ENCODE measurements at places on chromosomes 5 and 9.
A peak's percentile ranks its signal among the peaks of the same experiment; 100 is the strongest.

DNA sequence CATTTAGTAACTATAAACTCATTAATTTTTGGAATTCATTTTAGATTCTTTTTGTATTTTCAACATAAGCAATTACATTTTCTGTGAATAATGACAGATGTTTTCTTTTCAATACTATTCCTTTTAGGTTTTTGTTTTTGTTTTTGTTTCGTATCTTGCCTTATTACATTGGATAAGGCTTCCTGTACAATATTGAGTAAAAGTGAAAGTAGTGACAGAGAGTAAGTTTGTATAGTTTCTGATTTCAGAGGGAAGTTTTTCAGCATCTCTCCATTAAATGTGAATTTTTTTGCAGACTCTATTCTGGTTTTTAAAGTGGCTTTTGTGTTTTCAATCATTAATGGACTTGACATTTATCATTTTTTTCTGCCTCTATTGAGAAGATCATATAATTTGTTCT lies 12.8 kb upstream of the CAMK4 start:
- no peak for DNase-seq

- DNase-seq = no peak
These were observed 18.1 kb downstream of the CNTFR start for GRCh38 chr9:34571481-34571810.

- DNase-seq = no peak
These were observed 448.4 kb downstream of the PSAT1 start for GRCh38 chr9:78745331-78745730.

DNA sequence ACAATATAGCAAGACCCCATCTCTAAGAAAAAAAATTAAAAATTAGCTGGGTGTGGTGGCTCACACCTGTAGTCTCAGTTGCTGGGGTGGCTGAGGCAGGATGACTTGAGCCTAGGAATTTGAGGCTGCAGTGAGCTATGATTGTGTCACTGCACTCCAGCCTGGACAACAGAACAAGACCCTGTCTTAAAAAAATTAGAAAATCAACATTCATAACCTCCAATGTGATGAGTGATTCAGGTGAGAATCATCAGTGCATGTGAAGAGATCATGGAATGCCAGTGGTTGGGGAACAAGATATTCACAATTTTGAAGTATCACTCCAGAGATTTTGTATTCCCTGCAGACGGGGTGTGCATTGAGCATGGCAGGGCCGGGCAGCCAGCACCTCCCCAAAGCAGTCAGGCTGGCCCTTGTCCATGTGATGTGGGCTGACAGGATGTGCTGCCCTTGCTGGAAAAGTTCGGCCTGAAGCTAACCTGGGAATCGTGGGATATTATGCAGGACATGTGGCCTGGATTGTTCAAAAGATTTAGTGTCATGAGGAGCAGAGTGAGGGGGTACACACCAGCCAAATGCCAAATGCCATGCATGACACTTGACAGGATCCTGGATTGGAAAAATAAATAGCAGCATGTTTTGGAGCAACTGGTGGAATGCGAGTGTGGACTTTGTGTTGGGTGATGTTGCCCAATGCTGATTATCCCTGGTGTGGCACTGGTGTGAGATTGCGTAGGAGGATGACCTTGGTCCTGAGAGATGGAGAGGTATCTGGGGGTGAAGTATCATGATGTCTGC lies 189.0 kb downstream of the RGS3 start:
- peak; percentile 43 for DNase-seq

DNA sequence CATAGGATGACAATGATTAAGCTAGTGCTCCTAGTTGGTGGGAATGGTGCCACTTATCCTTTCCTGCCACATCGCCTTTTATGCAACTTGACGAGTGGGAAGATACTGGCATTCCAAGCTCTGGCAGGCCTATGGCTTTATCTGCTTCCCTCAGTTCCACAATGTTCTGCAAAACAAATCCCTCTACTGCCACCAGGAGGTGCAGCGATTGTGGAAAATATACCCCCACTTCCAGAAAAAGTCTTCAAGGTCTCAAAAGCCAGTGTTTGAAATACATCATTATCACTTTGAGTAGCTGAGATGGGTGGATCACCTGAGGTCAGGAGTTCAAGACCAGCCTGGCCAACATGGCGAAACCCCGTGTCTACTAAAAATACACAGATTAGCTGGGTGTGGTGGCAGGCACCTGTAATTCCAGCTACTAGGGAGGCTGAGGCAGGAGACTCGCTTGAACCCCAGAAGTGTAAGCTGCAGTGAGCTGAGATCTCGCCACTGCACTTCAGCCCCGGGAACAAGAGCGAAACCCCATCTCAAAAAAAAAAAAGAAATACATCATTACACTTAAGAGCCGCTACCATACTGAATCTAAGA lies 3.4 kb downstream of the CLINT1 start:
- no peak for DNase-seq

DNA sequence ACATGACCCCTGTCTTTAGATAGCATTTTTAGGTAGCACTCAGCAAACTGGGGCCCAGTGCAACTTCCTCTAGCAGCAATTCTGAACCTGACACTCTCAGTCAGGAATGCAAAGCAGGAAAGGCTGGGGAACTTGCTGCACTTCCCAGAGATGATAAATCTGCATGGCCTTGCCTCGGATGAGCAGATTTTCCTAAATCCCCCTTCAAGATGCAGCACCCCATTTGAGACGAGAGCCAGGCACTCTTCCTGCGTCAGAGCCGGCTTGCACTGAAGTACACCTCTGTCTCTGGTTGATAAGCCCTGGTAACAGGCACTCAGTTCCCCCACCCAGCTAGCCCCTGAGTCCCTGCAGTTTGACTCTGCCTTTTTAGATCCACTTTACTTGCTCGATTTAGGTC lies 296.7 kb upstream of the PANK3 start:
- DNase-seq = no peak

GRCh38 chr9:126591083-126591482 lies 22.6 kb upstream of the LMX1B start:
- no peak for DNase-seq

- no peak for DNase-seq
These were observed 8.9 kb downstream of the LARS1 start for GRCh38 chr5:146173597-146173996.

DNA sequence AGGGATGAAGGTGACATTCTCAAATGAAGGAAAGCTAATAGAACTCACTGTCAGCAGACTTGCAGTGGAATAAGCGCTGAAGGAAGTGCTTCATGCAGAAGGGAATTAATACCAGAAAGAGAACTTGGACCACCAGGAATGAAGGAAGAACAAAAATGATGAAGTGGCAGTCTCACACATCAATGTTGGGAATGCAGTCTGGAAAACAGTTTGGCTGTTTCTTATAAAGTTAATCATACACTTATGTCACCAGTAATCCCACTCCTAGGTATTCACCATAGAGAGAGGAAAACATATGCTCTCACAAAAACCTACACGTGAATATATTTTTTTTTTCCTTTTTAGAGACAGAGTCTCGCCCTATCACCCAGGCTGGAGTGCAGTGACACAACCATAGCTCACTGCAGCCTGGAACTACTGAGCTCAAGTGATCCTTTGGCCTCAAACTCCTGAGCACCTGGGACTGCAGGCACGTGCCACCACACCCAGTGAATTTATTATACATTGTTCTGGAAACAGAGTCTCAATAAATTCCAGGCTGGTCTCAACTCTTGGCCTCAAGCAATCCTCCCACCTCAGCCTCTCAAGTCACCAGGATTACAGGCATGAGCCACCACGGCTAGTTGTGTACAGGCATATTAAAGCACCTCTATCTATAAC lies 81.2 kb downstream of the ROR2 start:
- DNase-seq = no peak

DNA sequence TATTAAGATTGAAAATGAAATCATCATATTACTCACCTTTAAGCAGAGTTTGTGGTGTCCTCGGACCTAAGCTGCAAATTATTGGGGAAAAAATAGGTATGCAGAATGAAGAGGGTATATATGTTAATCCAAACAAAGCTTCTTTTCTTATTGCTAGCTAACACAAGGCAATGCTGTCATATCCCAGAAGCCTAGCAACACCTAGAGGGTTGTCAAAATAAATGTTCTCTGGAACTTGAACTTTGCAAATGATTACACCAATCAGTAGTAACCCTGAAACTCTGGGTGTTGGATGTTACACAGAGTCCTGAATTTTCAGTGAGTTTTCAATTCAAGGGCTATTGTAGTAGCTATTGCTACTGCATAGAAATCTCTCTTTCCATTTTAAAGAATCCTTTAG lies at the start of gene C6:
Gene C6 (minus strand): TSS at position 193 of the 400 bp plus-strand sequence. CDS start 10,302 bp downstream, outside the sequence.
- no peak for DNase-seq

GRCh38 chr5:73947906-73948640 lies 322.1 kb downstream of the ARHGEF28 start:
- no peak for DNase-seq

DNA sequence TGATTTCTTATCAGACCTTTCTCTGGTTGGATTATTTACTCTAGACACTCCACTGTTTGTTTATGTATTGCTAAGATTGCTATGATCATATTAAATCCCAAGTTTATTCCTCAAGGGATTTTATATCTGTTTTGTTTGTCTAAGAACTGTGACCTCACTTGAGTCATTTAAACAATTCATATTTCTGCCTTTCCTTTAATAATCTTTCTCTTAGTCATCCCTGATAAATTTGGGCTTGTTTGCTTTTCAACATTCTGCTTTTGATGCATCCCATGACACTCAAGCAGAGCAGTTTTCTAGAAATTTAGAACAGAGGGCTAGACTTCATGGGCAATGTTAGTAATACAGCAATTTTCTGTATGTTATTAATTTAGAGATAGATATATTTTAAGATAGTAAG lies 231.6 kb upstream of the TNC start:
- no peak for DNase-seq

GRCh38 chr5:52840277-52841050 lies 52.7 kb downstream of the ITGA1 start:
- no peak for DNase-seq

DNA sequence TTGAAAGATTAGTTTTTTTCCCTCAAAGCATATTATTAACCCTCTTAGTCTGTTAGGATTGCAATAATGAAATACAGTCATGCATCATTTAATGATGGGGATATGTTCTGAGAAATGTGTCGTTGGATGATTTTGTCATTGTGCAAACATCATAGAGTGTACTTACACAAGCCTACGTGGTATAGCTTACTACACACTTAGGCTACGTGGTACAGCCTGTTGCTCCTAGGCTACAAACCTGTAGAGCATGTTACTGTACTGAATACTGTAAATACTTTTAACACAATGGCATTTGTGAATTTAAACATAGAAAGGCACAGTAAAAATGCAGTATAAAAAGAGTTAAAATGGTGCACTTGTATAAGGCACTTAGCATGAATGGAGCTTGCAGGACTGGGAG lies 132.7 kb downstream of the PDE8B start:
- DNase-seq = no peak

DNA sequence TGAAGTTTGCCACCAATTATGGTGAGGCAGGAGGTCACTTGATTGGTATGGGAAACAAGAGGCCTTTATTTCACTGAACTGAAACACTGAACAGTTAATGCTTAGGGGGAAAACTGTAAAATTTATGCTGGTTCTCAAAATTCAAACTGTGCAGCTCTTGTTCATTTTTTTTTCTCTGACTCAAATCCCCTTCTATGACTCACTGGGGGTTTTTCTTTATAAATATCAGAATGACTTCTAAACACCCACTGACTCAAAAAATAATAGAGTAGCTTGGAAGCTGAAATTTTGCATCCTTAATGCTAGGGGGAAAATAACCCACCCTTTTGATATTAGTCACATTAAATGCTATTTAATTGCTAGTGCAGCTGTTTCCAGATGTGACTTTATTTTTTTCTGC lies 24.1 kb upstream of the OTP start:
- no peak for DNase-seq

DNA sequence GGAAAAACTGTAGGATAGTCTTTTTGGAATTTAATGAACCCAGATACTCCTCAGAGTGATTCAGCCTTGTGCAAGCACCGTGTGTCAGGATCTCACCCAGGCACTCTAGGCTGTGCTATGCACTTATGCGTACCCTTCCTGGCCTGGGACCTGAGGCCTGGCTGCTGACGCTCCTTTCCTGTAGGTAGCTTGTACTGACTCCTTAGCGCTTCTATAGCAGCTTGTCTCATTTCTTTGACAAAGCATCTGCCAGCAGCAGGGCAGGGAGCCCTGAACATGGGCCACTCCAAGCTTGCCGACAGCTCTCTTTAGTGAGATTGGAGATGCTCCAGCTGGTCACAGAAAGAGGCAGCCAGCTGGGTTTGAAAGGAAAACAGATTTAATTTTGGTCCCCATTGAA lies 147.3 kb downstream of the SGCD start:
- no peak for DNase-seq

Measured in activated CD8-positive, alpha-beta memory T cell treated with anti-CD3 and anti-CD28 coated beads, Interleukin-2, amount 50 U/mL, for 48 hours (primary cell).